Fibroblast of pulmonary artery (primary cell): ENCODE measurements at places on chromosomes 5 and 9.

DNA sequence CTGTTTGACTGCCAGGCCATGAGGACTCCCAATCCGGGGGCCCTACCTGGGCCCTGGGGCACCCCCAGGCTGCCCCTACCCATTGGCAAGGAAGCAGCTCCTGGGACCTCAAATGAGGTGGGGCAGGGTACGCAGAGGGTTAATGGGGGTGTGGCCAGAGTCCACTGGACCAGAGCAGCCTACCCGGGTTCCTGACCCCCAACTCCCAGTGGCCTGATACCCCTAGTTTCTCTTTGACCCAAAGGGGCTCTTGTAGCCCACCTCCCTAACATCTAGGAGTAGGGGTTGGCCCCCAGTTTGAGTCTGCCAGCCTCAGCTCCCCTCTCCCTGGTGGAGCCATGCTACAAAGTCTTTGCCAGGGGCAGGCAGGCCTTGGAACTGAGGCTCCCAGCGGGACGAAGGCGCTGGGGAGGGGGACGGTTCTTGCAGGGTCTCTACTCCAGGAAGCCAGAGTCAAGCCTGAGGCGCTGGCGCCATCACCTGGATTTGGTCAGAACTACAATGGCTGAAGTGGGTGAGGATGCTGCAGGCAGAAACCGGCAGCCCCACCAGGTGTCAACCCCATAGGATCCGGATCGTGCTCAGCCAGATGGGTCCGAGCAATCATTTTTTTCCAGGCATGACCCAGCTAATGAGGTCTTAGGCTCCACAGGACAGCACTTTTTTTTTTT is 8.4 kb upstream of the CERCAM start:
- DNase-seq: peak; percentile 51

- DNase-seq: peak; percentile 17
Measured at GRCh38 chr5:171845857-171846256, 60.2 kb downstream of the SMIM23 start.

GRCh38 chr5:104189909-104190308 is 627.3 kb upstream of the NUDT12 start:
- DNase-seq: peak; percentile 52

GRCh38 chr9:76652894-76653293 is 111.3 kb upstream of the PCA3 start:
- DNase-seq: peak; percentile 38

DNA sequence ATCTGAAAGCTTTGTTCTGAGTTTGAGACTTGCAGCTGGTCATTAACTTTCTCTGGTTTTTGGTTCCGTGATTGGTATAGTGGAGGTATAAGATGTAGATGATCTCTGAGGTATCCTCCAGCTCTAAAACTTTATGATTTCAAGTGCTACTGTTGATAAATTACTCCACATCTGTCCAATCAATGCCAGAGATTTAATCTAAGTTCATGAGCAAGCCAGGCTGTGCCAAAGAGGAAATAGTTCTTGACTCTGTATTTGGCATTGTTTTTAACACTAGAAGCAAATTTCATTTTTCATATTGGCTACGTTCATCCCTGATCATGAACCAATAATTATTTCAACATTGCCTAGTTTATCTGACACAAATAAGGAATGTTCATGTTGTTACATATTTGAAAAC is 28.5 kb upstream of the CHD1 start:
- no peak for DNase-seq

DNA sequence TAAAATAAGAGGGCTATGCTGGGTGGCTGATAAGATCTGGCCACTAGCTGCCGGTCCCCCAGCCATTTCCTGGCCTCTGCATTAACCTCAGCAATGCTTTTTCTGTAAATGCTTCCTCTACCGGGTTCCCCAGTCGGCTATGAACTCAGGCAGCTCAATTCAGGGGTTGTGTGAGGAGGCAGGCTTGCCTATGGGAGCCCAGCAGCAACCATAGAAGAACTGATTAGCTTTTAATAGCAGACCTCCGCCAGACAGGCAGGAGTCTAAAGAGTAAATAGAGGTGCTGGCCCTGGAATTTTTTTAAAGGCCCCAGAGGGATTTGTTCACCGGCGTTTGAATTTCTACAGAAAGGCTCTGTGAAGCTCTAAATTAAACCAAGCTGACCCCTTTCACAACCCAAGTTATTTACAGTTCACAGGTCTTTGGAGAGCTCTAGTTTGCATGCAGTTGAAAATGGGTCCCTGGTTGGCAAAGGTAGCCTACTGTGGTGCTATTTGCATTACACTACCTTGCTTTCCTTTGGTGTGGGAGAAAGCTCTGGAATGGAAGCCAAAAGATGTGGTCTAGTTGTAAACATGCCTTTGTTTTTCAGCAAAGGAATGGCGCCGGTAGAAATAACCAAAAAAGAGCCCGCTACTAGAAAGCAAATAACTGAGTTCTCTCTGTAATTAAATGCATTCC is 289.7 kb upstream of the SEMA6A start:
- no peak for DNase-seq
